Renal cortical epithelial cell (primary cell): ENCODE measurements at places on chromosomes 12 and 14. TPM values are rescaled to one million over a fixed set of nuclear protein-coding genes. Genes with fewer than 3 reads are reported as not detected.

Gene ARMH4
- 8.0 and 16.2 TPM in 2 replicates for total RNA-seq

GRCh38 chr14:45083976-45084722 is at the start of gene PRPF39:
Gene PRPF39 (plus strand): TSS chr14:45084116. CDS start chr14:45095240, 11,124 bp downstream.
- peak; percentile 79 for DNase-seq

DNA sequence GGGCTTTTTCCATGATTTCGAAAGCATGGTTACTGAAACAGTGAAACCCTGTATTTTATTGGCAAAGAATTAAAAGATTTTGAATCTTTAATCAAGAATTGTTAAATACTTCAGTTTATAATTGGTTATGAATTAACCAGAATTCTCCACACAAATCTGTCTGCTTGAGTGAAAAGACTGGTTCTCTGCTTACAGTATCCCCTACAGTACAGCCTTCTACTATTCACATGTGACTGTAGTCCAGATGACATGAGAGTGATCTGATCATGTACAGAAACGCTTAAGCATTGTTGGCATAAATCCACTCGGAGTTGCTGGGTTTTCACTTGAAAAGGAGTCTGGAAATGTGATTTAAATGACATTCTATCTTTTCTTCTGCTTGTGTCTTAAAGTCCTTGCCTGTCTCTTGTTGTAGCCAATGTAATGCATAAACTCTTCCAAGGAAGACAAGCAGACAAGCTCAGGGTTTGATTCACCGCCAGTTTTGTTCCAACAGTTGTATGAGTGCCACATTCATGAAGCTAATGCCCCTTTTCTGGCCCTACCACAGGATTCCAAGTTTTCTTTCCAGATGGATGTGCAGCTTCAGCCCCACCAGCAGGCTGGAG is 222.0 kb upstream of the LRIG3 start:
- peak; percentile 8 for DNase-seq

DNA sequence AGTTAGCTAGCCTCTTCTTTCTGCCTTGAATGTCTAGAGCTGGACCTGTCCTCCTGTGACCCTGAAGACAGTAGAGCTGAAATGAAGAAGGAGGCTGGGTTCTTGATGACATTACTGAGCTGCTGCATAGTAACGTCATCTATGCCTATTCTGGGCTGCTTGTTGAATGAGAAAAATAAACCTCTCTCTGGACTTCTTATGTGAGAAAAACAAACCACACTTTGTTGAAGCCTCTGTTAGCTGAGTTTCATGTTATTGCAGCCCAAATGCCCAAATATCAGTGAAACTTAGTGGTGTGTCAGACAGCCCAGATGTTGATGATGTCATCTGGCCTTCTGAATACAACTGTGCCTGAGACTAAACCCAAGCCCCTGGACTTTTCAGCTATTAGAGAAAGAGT is 67.0 kb upstream of the MAX start:
- DNase-seq: no peak

GRCh38 chr14:92316937-92317336 is 6.0 kb upstream of the SLC24A4 start:
- no peak for DNase-seq

DNA sequence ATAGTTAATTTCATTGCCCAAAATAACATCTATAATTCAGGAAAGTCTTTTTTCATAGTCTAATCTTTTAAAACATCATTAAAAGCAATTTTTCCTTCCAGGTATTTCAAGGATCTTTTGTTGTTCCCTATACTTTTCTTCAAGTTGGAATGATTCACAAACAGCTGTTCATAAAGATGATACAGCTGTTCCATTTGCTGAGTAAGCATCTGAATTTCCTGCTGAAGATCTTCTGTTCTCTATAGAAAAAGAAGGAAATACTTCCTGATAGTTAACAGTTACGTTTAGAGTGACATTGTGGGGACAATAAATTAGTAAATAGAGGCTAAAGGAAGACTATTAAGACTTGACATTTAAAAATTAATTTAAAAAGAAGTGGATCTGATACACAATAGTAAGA is 30.3 kb upstream of the ESR2 start:
- no peak for DNase-seq

GRCh38 chr14:42047421-42048055 is 440.9 kb downstream of the LRFN5 start:
- DNase-seq: no peak

Gene KRT2
- total RNA-seq: not detected in 2 replicates

Gene TRMT61A
- 6.9 and 13.8 TPM in 2 replicates for total RNA-seq

- DNase-seq: peak; percentile 25
Observed at GRCh38 chr12:50569321-50569720, 64.5 kb downstream of the DIP2B start.

DNA sequence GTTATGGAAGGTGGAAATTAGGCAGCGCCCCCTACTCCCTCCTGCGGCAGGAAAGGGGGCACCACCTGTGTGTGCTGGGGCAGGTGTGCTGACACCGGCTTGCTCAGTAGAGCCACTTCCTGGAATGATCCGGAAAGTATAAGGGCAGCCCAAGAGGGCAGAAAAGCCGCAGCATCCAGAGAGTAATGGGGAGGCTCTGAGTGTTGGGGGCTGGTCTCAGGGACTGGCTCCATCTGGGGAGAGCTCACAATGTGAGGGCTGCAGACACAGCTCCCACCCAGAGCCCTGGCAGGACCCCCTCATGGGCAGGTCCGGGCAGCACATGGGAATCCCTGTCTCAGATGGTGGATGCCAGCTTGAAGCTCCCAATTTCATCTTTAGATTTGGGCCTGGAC is 187.6 kb upstream of the C14orf180 start:
- DNase-seq: no peak

Gene TAC3
- total RNA-seq: not detected in 2 replicates

Gene YBX3
- total RNA-seq: 67.6 and 163 TPM in 2 replicates

Gene RAB5B
- total RNA-seq: 92.9 and 119 TPM in 2 replicates

GRCh38 chr14:91111443-91111842 is 2.4 kb upstream of the DGLUCY start:
- no peak for DNase-seq

Gene SALL2
- total RNA-seq: 1.7 and 15.9 TPM in 2 replicates

Gene RNASE2
- total RNA-seq: not detected in 2 replicates

Gene FAR2
- total RNA-seq: 1.6 and 17.0 TPM in 2 replicates

Gene AKAP3
- total RNA-seq: 0.35 and 4.4 TPM in 2 replicates

GRCh38 chr12:111057701-111058425 is 137.5 kb upstream of the MYL2 start:
- no peak for DNase-seq

DNA sequence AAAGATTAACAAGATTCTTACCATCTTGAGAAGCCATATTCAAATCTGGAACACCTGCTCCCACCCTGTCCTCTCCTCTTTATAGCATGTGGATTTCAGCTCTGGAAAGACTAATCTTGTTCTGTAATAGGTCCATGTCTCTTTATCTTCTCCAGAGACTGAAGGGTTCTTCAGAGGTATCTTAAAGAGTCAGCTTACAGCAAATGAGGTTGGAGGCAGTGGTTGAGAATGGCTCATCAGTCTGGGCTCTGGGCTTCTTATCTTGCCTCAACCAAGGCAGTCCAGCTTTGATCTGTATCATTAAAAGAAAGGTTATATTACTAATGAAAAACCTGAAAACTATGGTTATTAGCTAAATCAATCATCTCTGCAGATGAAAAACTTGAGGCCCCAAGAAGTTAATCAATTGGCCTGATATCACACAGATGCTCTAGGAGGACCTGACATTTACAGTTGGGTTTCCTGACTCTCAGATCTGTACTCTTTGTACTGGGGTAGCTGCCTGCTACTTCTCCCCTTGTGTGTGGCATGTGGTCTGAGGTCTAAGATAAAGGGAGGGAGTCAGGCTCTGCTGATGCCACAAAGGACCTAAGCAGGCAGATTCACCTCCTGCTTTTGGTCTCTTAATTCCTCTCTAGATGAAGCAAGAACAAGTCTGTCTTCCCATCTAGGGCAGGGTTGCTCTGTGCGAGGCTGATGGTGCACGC is 1.7 kb upstream of the AKAP6 start:
- DNase-seq: no peak
